Hematopoietic multipotent progenitor cell treated with erythropoietin and hydrocortisone succinate and interleukin-3 and kit ligand, for 8 days (in vitro differentiated cells): ENCODE measurements at places on chromosomes 6 and 20.

GRCh38 chr6:5525209-5525608, 263.9 kb downstream of the FARS2 start:
- no peak for DNase-seq

GRCh38 chr6:3743541-3743940, 8.0 kb downstream of the PXDC1 start:
- DNase-seq = no peak

DNA sequence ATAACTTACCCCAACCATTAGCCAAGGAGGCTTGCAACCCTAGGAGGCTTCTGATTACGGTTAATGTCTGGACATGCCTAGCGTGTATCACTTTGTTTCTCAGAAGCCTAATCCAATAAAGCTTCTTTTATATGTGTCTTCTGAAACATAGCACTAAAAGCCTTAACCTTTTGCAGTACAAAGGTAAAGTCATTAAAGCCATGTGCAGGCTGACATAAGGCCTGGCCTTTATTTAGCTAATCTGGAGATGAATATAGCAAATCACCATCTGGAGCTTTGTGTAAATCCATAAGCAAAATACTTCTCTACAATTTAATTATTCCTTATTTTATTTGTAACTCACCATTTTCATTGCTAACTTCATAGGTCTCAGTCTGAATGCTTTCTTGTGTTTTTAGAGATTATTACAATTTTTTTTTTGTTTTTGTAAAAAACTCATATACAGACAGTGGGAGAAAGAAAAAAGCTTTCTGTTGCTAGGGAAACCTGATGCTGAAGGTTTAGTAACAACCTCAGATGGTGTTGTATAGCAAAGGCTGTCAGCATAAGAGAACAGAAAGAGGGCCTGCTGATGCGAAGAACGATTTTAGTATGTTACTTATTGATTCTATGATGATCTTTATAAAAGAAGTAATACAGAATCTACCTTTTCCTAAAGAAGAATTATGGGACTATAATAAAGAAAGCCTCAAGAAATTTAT, at the start of gene EYS:
Gene EYS, minus strand, starts transcription at position 101 of the 701 bp plus-strand sequence. CDS start 211,816 bp downstream, outside the sequence.
- no peak for DNase-seq

GRCh38 chr20:24768201-24768636, 180.8 kb upstream of the CST7 start:
- no peak for DNase-seq

DNA sequence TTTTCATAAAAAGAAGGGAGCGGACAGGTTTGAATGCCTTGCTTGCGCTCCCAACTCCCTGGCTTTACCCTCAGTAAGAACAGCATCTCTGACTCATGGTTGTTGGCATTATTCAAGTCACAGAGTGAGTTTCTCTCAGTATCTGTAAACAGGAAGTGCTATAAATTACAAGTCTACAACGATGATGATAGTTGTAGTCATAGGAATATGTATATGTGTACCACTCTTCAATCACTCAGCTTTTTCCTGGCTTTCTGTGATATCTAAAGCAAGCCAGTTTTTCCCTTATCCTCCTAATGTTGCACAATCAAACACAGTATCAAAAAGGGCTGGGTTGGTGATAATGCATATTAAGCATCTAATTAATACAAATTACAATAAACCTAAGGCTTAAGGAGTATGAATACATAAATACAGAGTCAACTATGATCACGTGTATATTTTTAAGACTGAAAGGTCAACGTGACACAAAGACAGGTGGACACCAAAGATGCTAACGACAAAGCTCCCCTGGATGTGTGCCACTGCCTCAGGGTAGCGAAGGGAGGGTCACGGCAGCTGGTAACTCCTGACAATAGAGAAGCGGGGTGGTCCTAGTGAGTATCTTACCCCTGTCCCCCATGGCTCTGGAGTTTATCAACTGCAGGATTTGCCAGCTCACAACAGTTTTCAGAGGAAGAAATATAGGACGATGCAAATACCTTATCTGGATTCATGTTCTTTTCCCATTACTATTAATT, 202.8 kb downstream of the BTBD9 start:
- no peak for DNase-seq

DNA sequence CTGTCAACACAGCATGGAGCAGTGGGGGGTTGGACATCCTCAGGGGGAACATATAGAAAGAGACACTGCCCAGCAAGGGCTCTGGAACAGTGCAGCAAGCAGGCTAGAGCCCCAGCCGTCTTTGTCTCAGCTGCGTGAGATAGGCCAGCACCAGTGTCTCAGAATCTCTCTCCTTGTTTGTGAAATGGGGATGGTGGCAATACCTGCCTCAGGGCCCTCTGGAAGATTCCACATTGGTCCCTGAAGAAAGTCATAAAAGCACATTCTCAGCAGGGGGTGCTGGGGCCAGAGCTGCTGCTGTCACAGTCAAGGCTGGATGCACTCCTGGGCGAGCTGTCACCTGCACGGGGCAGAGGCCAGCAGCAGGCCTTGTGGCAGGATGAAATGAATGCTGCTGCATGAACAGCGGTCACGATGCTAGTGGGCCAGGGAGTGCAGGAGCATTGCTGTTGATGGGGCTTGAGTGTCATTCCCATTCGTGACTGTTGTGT, 121.7 kb downstream of the SYCP2 start:
- DNase-seq = no peak

GRCh38 chr6:158417760-158418098, 105.5 kb downstream of the TULP4 start:
- no peak for DNase-seq

- DNase-seq = no peak
Observed at GRCh38 chr20:23086056-23086566, at the start of gene CD93. Gene CD93, minus strand, starts transcription at chr20:23086324. Its CDS starts 132 bp downstream, at chr20:23086192.

- no peak for DNase-seq
Observed at GRCh38 chr20:50245498-50246366, 55.1 kb downstream of the CEBPB start.

DNA sequence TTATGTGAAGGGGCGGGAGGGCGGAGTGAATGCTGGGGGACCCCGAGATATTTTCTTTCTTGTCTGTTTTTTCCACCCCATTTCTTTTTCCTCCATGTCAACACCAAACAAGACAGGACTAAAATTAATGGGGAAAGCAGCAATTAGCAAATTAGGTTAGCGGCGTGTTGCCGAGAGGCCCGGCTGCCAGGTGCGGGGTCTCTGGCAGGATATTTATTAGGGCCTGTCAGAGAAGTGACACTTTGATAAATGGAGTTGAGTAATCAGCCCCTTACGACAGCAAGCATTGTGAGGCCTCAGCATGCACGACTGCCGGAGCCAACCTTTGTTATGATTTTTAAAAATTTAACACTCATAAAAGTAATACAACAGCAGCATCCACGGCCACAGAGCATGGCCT, 193.8 kb downstream of the DHX35 start:
- no peak for DNase-seq

DNA sequence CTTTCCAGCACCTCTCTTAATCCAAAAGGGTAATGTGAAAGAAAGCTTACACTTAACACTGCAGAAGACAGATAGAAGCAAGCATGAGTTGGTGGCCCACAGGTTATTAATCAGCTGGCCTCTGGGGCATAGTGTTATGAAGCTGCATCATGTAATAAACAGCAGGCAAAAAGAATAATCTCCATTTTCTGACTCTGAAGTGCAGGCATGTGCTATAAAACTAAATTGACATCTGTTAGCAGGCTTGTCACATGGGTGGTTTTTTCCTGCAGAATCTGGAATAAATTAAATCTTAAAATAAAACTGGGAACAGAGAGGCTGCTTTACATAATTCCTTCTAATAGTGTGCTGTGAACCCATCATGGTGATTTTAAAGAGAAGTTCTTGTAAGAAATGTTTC, 73.3 kb downstream of the METTL24 start:
- DNase-seq = no peak

- DNase-seq = no peak
Observed at GRCh38 chr6:14212020-14212419, 94.4 kb downstream of the CD83 start.

DNA sequence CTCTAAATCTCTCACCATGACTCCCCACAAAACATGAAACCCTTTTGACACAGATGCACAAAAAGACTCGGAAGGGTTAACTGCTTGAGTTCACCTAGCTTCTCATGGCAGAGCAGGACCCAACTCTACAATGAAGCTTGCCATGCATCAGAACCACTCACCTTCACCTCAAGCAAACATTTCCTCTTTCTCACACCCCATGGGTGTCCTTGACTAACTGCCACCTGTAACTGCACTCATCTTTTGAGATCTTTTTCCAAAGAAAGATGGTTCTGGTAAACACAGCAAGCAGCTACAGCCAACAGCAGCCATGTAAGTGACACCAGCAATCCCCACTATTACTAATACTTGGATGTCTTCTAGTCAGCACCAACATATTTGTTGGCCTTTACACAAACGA, 76.5 kb downstream of the EFHC1 start:
- DNase-seq = no peak

DNA sequence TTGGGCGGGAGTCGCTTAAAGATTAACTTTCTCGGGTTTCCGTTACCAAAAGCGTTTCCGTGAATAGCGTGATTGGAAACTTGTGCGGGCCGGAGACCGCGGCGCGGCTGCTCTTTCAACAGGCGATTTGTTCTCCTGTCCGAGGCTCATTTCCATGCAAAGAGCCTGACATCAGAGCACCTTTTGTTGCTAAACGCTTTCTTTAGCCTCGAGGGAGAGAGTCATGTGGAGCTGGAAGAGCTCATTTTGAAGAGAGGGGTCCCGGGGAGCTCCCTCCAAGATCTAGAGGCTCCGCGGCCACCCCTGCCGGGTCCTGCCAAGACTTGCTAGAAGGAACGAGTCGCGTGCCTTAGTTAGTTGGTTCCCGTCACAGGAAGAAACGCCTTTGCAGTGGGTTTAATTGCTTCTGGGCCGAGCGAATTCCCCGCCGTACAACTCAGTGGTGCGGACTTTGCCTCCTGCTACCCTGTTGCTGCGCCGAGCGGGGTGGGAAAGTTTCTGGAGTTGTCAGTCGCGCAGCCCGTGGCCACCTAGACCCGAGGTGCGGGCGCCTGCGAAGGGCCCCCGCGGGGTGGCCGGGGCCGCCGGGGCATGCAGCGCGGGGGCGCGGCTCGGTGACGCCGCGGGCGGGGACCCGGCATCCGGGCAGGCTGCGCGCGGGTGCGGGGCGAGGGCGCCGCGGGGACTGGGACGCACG, at the start of gene SASH1:
Gene SASH1, plus strand, starts transcription at position 489 of the 697 bp plus-strand sequence. CDS start 230 bp downstream, outside the sequence.
- DNase-seq = no peak

DNA sequence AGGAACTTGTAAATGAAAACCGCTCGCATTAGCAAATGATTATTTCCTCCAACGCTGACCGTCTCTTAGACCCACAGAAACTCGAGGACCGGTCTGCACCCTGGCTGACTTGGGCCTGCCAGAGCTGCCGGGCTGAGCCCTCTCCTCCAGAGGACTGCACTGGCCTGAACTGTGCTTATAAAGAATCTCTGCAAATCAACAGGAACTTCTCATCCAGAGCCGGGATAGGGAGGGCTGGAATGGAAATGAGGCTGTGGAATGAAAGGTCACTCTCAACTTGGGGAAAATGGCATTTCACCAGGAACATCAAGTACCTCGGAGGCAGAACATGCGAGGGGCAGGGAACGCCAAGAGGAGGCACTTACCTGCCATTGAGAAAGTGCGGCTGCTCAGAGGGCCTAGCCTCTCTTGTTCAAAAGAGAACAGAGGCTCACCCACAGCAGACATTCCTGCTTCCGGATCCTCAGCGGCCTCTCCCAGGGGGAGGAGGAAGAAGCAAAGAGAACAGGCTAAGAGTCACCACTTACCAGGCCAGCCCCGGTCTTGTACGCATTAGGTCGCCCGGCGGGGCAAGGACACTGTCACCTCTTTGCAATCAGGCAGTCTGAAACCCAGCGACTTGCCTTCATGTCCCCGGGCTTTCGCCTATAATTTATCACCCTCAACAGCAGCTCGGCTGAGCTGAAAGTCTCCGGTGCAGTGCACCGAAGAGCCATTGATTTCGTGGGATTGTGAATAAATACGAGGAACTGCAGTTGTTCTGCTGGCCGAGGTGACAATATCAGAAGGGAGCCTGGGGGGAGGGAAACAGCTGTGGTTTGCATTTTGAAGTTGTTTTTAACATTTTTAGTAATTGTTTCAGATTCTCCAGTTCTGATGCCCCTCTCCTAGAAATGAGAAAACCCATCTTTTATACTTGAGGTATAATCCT, 37.6 kb downstream of the ZMYND8 start:
- DNase-seq = peak; percentile 72

DNA sequence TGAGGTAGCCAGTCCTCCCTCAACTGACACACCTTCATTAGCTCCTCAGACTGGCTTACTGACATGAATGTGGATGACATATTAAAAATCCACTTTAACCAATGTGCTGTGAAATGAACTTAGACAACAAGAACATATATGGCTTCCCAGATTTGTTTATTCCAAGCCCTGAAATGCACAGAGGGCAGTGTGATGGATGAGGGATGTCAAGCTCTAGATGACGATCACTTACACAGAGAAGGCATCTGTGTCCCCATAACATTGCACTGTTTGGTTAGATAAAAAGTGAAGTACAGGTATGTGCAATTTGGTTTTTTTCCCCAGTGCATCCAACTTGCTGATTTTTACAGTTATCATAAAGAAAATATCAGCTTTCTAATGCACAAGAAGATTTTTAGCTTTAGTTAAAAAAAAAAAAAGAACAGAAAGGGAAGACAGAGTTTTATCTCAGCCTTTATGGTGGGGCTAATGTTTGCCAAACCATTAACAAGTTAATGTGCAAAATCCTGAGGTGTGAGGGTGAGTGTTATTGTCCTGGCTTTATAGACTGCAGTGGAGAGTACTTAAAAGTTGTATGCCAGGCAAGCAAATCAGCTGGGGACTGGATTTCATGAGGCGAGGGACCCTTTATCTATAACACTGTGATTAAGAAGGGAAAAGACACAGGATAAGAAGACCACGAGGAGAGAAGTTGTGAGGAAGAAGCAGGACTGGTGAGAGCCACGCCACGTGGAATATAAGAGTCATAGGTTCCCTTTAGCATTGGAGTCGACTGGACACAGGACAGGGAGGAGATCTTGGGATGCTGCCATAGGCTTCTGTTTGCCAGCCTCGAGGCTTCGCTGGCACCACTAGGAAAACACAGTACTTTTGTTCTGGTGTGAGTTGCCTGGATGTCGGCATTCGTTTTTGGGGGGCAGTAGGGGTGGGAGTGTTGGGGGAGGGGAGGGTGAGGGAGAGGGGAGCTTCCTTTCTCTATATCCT, 90.0 kb upstream of the BACH2 start:
- DNase-seq = no peak

GRCh38 chr6:3830806-3831205, 18.4 kb upstream of the FAM50B start:
- DNase-seq = no peak

DNA sequence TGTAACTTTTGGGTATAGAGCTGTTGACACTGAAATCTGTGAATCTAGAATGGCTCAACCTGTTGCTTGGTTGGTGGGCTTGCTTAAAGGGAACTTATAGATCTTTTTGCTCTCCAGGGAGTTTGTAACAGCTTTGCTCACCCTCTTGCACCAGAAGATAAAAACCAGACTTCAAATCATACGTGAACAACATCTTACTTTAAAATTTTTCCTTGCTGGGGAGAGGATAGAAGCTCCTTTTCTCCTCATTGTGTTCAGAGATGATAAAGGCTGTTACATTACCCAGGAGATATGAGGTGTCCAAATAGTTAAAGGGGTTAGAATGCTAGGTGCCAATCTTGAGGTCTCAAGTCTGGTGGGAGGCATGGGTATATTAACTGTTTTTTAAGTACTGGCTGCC, 46.8 kb downstream of the RALGAPB start:
- peak; percentile 65 for DNase-seq
